ENCODE measurements at places on chromosomes 16 and 17. TPM values are rescaled to one million over a fixed set of nuclear protein-coding genes. Genes with fewer than 3 reads are reported as not detected.

RCVRN gene
- not detected for total RNA-seq

- H3K4me3 ChIP-seq, result no peak overlapping the region
- H3K4me1 ChIP-seq, result peaks cover 5% of the 10 kb centered on the region
- peaks cover 36% of the 10 kb centered on the region for H3K36me3 ChIP-seq
- peak overlapping the region; percentile 60 for H3K27ac ChIP-seq
Measured at GRCh38 chr17:34998205-34998604, 17.9 kb downstream of the LIG3 start.

FAM171A2 gene
- 0.78 TPM for total RNA-seq

- no peak overlapping the region for H3K27ac ChIP-seq
- H3K4me3 ChIP-seq, result no peak overlapping the region
- H3K36me3 ChIP-seq, result no peaks in the 10 kb centered on the region
- DNase-seq, result no peak
- H3K4me1 ChIP-seq, result peaks cover 4% of the 10 kb centered on the region
- peaks cover 6% of the 10 kb centered on the region for H3K27me3 ChIP-seq
Measured at GRCh38 chr16:21667575-21667974, 3.8 kb downstream of the OTOA start.

DNA sequence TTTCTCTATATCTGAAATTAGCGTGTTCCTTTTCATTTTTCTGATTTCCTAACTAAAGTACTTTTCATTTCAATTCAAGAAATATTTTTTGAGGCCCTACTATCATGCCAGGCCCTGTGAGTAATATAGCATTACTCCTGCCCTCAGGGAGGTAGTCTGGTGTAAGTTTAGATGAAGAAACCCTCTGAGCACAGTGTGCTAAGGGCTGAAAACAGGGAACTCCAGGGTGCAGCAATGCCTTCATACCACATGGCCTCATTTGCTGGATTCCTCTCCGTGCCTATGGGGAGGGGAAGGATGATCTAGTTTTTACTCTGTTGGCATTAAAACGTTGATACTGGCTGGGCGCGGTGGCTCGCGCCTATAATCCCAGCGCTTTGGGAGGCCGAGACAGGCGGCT, 4.7 kb downstream of the COQ9 start:
- peaks cover 19% of the 10 kb centered on the region for H3K4me1 ChIP-seq
- no peak overlapping the region for H3K27ac ChIP-seq
- DNase-seq, result no peak

- no peak overlapping the region for H3K4me3 ChIP-seq
- no peaks in the 10 kb centered on the region for H3K36me3 ChIP-seq
- H3K27me3 ChIP-seq, result no peaks in the 10 kb centered on the region
- H3K27ac ChIP-seq, result no peak overlapping the region
- H3K4me1 ChIP-seq, result peaks cover 5% of the 10 kb centered on the region
- no peak for DNase-seq
Measured at GRCh38 chr16:22386976-22387375, 12.6 kb upstream of the CDR2 start.

EME1 gene
- total RNA-seq, result 48.0 TPM

- no peaks in the 10 kb centered on the region for H3K4me1 ChIP-seq
- no peaks in the 10 kb centered on the region for H3K36me3 ChIP-seq
- DNase-seq, result no peak
- H3K27me3 ChIP-seq, result peaks cover 12% of the 10 kb centered on the region
- no peak overlapping the region for H3K4me3 ChIP-seq
Measured at GRCh38 chr16:87201052-87201451, 116.1 kb downstream of the C16orf95 start.

DNA sequence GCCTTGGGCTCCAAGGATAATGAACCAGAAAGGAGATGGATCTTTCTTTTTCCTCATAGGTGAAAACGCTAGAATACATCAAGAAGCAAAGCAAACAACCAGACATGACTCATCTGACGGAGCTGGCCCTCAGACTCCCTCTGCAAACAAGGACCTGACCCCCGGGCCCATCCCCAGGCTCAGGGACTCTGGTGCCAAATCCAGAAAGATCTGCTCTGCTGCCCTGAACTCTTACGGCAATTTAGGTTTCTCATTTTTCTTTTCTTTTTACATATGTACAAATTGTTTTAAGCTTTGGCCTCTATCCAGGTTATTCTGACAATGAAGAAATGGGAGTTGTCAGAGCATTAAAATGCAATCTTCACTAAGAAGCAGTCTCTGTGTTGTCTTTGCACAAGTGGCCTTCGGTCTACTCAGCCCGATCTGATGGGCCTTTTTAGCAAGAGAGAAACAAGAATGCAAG, 17.7 kb downstream of the KNOP1 start:
- no peaks in the 10 kb centered on the region for H3K27me3 ChIP-seq
- no peak overlapping the region for H3K27ac ChIP-seq
- H3K36me3 ChIP-seq, result peaks cover 76% of the 10 kb centered on the region
- peaks cover 32% of the 10 kb centered on the region for H3K4me1 ChIP-seq

GRCh38 chr17:12078791-12079190, 58.1 kb downstream of the MAP2K4 start:
- peaks cover 22% of the 10 kb centered on the region for H3K4me1 ChIP-seq
- no peaks in the 10 kb centered on the region for H3K27me3 ChIP-seq
- H3K27ac ChIP-seq, result no peak overlapping the region
- no peak overlapping the region for H3K4me3 ChIP-seq
- H3K36me3 ChIP-seq, result peaks cover 66% of the 10 kb centered on the region
- DNase-seq, result no peak

ARMC7 gene
- 5.4 TPM for total RNA-seq
